ENCODE measurements at places on chromosomes 1 and 21.

DNA sequence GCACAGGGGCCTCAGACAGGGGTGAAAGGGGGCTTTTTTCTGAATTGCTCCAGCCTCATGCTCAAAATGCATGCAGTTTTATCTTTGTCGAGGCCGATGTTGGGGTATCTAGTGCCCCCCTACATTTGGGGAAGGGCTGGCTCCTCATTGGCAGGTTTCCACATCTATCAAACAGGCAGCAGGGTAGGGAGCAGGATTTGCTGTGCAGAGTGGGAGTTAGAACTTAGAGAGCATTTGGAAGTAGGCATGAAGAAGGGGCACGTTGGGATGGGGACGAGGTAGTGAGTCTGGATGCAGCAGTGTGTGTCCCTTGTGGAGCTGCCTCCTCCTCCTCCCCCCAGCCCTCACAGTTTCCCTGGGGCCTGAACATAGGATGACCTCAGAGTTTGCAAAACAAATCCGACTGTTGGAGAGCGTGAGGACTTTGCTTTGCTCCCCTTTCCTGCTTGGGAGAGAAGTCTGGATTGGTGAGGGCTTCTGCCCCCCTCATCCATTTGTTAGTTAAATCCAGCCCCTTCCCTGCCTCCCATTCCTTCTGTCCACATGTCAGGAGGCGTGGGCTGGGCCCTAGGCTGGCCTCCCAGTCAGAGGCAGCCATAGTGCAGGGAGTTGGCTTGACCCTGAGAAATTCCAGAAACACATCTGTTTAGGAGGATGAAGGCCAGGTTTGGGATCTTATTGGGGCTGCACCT, 36.9 kb upstream of the GPR37L1 start:
- peak; percentile 78 for DNase-seq

GRCh38 chr1:172466795-172467407, 23.0 kb upstream of the PIGC start:
- DNase-seq: no peak

- DNase-seq: no peak
Measured at GRCh38 chr1:180931529-180931928, 18.8 kb downstream of the KIAA1614 start.

DNA sequence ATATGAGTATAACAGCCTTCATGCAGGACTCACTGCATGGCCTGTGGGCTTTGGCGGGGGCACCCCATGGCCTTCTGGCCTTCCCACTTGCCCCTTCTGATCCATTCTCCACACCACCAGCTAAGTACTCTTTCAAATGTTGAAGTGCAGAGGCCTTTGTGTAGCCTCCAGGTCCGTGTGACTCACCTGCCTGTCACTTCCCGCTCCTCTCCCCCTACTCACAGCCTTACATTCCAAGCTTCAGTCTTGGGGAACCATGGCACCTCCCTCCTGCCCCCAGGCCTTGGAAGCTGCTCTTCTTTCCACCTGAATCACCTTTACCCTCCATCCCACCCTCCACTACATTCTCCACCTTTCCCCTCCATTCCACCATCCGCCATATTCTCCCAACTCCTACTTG, 69.6 kb downstream of the PGM1 start:
- DNase-seq: peak; percentile 80

GRCh38 chr1:43660355-43660754, 10.4 kb downstream of the KDM4A start:
- peak; percentile 71 for DNase-seq

DNA sequence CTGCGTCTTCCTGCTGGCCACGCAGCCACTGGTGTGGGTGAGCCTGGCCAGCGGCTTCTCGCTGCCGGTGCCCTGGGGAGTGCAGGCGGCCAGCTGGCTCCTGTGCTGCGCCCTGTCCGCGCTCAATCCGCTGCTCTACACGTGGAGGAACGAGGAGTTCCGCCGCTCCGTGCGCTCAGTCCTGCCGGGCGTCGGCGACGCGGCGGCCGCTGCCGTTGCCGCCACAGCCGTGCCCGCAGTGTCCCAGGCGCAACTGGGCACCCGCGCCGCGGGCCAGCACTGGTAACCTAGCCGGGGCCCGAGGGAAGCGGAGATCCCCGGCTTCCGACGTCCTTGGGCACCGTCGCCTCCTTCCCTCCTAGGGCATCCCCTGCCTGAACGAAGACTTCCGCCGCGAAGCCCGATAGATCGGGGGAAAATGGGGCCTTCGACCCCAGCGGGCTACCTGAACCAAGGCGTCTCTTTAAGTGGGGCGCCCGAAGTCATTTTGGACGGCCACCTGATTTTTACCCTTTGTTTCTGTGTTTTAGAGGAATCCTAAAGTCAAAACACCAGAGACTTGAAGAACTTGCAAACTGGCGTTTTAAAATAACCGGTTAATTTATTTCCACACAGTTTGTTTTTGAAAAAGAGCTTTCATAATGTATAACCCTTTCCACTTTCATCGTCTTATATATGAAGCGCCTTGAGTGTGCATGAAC, 2.0 kb downstream of the GPR88 start:
- DNase-seq: peak; percentile 59

GRCh38 chr1:32754317-32755097, 51.9 kb upstream of the SYNC start:
- DNase-seq: peak; percentile 72

DNA sequence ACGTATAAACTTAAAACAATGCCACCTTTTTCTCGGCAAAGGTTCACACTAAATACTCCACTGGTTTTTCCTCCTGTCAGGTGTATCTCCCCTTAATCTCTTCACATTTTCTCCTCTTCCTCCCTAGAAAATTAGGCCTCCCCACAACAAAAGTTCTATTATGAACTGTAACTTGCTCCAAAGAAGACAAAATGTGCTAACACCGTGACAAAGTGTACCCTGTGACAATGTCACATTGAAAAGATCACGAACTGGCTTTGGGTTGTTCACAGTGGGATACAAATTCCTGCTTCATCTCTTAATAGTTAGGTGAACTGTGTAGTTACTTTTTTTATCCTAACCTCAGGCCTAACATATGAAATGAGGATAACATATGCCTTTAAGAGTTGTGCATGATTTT, 6.0 kb downstream of the NUCKS1 start:
- no peak for DNase-seq

DNA sequence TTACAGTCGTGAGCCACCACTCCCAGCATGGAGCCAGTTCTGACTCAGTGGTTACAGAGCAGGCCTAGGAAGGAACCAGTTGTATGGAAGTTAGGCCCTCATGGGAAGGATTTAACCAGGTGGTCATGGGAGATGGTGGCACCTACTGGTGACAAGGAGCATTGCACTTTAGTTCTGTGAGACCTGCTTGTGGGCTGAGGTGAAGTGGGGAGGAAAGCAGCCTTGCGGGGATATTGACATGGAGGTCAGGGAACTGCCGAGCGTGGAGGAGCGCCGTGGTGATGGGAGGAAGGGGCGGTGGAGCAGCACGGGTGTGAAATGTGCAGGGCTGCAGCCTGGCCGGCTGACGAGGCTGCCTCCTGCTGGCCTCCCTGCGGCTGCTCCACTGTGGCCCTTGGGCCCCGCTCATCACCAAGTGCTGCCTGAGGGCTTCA, 100.4 kb downstream of the GALNT2 start:
- DNase-seq: peak; percentile 70

DNA sequence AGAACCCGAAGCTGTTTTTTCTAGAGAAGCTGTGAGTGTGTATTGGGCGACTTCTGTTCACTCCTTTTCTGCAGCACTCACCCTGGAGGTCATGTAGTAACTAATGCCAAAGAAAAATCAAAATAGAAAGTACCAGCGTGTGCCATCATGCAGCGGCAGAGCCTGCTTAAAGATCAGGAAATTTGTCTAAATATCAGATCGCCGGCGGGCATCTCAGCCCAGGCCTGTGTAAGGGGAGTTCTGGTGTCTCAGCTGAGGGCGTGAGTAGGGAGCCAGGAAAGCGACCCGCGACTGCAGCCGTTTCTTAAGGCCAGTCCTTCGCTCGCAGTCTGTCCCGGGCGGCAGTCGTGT, 768 bp downstream of the EDARADD start:
- peak; percentile 75 for DNase-seq

- peak; percentile 11 for DNase-seq
Measured at GRCh38 chr1:200665861-200666260, 3.8 kb downstream of the DDX59 start.

DNA sequence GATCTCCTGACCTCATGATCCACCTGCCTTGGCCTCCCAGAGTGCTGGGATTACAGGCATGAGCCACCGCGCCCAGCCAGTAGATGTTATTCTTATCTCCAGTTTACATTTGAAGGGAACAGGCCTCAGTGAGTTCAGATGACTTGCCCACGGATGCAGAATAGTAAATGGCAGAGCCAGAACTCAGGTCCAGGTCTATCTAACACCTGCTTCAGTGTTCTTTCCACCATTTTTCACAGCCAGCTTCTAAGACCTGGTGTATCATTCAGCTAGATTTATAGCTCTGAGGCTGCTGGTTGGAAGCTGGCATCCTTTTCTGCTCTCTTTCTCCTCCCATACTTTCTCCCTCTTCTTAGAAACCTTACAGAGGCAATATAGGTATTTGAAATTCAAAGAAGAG, 10.8 kb downstream of the FABP3 start:
- no peak for DNase-seq

DNA sequence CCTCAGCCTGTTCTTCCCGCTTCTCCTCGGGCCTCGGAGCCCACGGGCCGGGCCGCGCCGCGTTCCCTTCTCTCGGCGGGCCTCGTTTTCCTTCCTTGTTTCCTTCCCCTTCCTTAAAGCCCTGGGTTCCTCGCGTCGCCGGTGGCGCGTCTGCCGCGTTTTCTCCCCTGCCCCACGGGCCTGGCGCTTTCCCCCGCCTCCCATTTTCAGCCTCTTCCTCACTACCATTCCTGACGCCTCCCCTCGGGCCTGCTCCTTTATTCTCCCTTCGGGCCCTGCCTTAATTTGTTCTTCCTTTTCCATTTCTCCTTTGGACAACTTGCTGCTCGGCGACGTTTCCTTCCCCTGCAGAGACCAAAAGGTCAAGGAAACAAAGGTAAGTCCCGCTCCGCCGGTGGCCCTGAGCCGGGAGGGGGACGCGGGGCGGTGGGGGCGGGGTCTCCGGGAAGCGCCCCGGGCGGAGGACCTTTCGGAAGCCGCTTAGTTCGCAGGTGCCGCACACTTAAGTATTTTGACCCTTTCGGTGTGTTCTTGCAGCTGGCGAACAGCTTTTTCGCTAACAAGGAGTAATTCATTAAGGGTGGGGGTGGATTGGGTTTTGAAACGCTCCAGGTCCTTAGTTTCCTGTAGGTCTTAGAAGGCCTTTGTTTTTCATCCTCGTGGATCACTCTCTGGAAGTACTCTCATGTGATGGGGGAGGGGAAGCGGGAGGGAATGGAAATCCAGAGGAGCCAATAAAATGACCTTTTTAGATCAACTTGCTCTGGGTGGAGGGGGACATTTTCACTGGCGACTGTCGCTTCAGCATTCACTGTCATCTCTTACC, 780 bp downstream of the YTHDF2 start:
- DNase-seq: peak; percentile 80

GRCh38 chr1:46203738-46204405, 738 bp downstream of the LURAP1 start:
- peak; percentile 33 for DNase-seq

DNA sequence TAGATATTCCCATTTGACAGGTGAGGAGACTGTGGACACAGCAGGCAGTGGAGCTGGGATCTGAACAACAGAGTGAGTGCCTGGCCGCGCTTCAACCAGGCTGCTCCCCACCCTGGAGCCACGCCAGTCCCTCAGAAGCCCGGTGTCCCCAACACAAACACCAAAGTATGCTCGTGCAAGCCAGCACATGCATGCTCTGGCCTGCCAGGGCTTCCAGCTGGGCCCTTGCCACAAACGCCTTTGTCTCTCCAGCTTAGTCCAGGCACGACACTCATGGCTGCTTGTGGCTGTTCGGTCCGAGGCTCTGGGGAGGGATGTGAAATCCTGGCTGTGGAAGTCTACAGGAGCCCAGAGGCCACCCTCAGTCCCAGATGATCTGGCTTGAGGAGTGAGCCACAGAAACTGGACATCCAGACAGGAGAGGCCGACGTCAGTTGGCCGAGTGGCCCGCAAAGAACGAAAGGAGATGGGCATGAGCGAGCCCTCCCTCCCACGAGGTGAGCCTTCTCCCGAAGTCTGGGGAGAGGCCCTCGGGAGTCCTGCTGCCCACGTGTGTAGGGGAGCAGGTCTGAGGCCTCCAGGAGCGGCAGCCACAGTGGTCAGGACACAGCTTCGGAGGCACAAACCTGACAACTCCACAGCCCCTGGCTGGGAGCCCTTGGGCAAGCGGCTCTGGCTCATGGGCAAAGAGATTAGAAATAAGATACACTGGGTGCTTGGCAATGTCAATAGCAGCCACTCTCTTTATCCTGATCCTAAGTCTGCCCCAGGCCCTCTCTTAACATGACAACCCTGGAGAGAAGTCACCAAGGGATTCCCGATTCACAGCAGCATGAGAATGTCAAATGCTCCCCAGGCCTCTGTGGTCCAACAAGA, 117.1 kb upstream of the IFFO2 start:
- no peak for DNase-seq

- no peak for DNase-seq
Measured at GRCh38 chr1:150332651-150333290, 11.4 kb downstream of the PRPF3 start.

DNA sequence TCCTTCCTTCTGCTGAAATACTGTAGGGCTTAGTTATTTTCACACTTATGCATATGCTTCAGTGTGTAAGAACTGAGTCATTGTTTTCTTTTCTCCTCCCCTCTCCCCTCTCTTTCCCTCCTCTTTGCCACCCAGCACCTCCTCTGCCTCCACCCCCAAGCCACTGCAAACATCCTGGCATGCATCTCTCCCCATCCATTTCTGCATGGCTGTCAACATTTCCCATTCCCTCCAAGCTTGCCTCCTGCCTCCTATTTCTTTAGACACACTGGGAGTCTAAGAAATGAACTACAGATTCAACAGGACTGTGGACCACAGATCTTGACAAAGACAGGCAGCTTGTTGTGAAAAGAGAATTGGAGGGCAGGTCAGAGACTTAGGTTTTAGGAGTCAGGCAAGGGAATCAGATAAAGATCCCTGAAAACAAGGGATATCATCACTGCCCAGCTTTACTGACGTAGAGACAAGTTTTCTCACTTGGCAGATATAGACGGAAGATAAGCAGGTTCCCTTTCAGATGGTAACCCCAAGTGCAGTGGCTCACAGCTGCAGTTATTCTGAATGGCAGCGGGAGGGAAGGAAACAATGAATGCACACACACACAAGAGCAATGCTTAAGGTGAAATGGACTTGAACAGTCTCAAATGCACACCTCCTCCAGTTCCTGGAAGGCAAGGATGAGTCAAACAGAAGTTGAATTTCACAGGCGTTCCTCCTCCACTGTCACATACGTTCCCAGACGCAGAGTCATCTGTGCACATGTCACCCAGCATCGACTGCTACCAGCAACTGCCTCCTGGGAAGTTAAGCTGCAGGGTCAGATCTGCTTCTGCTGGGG, 56.1 kb downstream of the HIVEP3 start:
- DNase-seq: no peak

DNA sequence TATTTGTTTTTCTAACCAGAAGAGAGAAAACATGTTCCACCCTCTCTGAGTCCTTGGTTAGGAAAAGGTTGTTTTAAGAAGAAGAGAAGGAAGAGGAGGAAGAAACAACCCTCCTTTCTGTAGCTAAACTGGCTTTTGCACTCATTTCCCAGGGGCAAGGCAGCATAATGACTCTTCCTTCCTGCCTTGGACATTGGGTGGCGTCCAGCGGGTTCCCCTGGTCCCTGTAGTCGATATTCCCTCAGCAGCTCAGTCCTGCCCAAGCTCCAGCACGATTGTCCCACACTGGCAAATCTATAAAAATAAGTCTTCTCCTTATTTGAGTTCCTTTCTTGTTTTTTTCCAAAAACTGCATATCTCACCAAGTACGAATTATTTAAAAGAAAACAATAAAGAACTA, 81.2 kb downstream of the TEX35 start:
- no peak for DNase-seq

All from ELF-1 (cell line).